ENCODE measurements at places on chromosomes 12 and 14.

GRCh38 chr12:94650143-94651056 lies at the start of gene TMCC3:
Gene TMCC3, minus strand, starts transcription at chr12:94650557. Its CDS starts 127 bp downstream, at chr12:94650430.
- no peak for DNase-seq

DNA sequence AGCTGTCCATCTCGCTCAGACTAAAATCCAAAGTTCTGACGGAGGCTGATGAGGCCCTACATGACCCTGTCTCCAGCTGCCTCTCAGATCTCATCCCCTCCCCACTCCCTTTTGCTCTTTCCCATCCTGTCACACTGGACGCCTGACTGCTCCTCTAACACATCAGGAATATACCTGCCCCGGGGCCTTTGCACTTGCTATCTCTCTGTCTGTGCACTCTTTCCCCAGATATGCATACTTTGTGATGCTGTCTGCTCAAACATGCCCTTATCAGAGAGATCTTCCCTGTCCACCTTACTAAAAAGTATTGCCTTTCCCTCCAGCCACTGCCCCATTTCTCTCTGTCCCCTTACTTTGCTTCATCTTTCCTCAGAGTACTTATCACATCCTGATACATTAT lies 238.8 kb downstream of the ANO2 start:
- DNase-seq: no peak

GRCh38 chr12:16421806-16422205 lies 74.4 kb downstream of the MGST1 start:
- no peak for DNase-seq

DNA sequence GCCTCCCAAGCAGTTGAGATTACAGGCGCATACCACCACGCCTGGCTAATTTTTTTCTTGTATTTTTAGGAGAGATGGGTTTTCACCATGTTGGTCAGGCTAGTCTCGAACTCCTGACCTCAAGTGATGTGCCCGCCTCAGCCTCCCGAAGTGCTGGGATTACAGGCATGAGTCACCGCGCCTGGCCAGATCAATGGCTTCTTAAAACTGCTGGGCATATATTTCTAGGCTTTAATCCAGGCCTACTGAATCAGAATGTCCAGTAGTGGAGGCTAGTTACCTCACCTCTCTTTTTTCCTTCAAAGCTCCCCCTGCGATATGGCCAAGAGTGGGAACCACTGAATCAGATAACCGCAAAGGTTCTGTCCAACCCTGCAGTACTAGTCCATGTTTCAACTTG lies 17.1 kb downstream of the POU6F1 start:
- DNase-seq: no peak

GRCh38 chr12:96534339-96534738 lies 45.0 kb downstream of the CFAP54 start:
- DNase-seq: no peak

GRCh38 chr12:73053893-73054292 lies 781.7 kb downstream of the TRHDE start:
- DNase-seq: no peak

- DNase-seq: no peak
Observed at GRCh38 chr12:88413646-88414045, 166.6 kb downstream of the KITLG start.

DNA sequence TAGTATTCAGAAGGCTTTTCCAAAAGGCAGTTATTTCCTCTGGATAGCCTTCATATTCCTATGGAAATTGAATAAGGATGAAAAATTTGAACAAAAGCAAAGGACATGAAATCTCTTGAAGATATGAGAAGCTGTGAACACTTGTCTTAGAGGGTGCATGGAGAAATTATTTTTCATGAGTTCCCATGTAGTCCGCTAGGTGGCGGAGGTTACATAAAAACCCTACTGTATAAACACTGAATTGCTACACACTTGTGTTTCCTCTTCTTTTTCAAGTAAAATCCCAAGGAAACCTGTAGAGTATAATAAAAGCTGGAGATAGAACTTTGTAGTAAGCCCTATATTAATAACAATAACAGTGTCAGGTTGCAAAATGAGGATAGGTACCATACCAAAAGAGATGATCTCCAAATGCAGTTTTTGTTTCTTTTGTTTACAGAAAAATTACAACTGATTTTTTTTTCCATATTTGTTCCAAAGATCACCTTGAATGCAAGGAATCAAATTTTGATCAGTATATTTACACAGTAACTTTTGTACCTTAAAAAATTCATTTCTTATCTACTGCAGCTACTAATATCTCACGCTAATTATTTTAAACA lies 37.8 kb upstream of the OR4E1 start:
- no peak for DNase-seq

Measured in activated T-helper 1 cell treated with Interleukin-2 at 50 U/mL for 16 hours (primary cell).